DMS 273 treated with DMSO at 0.1 percent for 48 hours (cell line): ENCODE measurements at places on chromosomes 5 and 9.

DNA sequence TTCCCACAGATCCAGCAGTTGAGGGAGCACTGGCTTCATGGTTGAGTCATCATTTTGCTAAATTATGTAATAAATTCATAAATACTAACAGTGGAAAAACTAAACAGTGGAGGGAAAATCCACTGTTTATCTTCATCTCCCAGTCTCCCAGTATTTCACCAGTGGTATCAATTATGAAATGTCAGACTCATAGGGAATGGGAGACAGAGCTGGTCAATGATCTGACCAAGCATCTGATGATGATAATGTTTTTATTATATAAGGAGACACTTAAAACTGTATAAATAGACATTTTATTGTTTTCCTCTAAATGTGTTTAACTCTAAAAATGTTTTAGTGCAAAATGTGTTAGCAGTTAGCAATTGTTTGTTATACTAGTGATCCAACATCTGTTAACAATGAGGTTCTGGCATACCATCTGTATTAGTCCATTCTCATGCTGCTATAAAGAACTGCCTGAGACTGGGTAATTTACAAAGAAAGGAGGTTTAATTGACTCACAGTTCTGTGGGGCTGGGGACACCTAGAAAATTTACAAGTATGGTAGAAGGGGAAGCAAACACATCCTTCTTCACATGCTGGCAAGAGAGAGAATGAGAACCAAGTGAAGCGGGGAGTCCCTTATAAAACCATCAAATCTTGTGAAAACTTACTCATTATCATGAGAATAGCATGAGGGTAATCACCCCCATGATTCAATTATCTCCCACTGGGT, 11.8 kb upstream of the REEP5 start:
- DNase-seq = no peak

- no peak for DNase-seq
Measured at GRCh38 chr5:121533814-121534213, 317.9 kb upstream of the FTMT start.

DNA sequence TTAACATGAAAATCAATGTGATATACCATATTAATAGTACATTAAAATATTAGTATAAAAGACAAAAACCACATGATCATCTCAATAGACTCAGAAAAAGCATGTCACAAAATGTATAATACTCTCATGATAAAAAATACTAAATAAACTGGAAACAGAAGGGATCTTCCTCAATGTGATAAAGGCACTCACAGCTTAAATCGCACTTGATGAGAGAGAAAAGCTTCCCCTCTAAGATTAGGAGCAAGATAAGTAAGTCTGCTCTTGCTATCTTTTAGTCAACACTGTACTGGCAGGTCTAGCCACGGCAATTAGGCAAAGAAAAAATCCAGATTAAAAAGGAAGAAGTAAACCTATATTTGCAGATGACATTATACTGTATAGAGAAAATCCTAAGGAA, 21.8 kb upstream of the MSH3 start:
- no peak for DNase-seq

DNA sequence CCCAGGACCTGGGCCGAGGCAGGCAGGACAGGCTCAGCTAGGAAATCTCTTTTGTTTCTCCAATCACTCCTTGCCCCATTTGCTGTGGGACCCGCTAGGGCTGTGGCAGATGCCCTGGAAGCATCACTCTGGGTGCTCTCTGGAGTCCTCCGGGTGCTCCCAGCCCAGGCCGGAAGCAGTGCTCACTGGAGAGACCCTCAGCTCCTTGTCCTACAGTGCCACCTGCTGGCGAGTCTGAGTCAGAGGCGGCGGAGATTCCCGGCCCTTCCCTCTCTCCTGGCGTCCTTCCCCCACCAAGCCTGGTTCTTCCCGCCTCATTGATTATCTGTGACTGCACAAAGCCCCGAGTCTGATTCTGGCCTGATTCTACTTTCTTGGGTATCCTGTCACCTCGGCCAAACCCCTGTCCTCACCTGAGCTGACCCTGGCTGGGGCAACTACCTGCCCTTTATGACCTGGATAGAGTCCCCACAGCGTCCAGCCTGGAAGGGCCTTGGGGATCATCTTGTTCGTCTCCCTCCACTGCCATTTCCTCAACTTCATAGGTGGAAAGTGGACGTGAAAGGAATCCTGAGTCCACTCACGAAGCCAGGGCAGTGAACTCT, 7.3 kb upstream of the BARHL1 start:
- no peak for DNase-seq

GRCh38 chr5:174612686-174613085, 111.7 kb upstream of the MSX2 start:
- DNase-seq = no peak

- DNase-seq = no peak
Measured at GRCh38 chr9:28365728-28366127, 792.4 kb upstream of the C9orf72 start.

- no peak for DNase-seq
Measured at GRCh38 chr5:112239996-112240395, 179.1 kb downstream of the EPB41L4A start.
